ENCODE measurements at places on chromosomes 11 and 22.

GRCh38 chr11:118530180-118530682, 761 bp upstream of the TMEM25 start:
- DNase-seq: no peak

GRCh38 chr22:17639247-17639741, 737 bp downstream of the BCL2L13 start:
- peak; percentile 63 for DNase-seq

GRCh38 chr22:17370026-17370765, 936 bp downstream of the CECR2 start:
- DNase-seq: no peak

DNA sequence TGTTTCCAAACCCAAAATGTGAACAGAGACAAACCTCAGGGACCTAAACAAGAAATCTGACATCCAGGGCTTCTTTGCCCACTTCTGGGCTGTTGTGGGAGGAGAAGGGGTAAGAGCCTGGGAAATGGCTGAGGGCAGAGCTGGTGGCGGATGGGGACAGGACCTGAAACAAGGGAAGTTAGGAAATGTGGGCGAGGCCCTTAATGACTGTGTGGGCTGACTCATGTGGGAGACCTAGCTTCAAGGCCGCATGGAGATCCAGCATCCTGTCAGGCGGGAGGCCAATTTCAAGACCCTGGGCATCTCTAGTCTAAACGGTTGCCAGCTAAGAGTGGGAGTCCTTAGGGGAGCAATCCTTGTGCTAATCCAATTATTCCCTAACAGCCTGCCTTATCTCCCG, 2.1 kb upstream of the OAF start:
- DNase-seq: no peak

GRCh38 chr22:20859615-20860014, 808 bp downstream of the SNAP29 start:
- DNase-seq: peak; percentile 18

DNA sequence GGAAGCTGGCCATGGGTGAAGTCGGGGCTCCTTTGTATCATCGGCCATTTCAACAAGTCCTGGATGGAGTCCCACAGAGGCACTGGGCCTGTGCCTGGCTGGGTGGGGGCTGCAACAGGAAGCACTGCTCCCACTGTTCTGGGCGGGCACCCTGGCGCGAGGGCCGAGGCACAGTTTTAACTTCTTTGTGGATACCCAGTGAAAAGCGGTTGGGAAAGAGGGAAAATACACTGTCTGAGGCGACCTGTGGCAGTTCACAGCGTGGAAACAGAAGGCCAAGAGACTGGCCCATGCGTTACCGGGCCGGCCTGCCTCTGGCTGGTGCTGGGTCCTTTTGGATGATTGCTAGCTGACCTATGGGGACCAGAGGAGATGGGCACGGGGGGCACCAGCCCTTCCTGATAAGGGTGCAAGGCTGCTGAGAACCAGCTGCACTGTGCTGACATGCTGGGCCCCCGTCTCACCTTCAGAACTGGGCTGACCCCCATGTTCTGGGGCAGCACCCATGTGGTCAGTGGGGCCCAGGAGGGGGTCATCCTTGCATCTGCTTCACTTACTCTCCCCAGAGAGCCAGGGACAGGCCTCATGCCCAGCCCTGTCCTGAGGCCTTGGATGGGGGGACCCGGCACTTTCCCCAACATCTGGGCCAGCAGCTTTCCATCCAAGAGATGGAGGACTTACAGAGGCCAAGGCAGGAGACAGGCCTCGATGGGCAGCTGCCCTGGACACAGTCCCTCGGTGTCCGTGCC, 4.2 kb downstream of the OVOL1 start:
- no peak for DNase-seq

DNA sequence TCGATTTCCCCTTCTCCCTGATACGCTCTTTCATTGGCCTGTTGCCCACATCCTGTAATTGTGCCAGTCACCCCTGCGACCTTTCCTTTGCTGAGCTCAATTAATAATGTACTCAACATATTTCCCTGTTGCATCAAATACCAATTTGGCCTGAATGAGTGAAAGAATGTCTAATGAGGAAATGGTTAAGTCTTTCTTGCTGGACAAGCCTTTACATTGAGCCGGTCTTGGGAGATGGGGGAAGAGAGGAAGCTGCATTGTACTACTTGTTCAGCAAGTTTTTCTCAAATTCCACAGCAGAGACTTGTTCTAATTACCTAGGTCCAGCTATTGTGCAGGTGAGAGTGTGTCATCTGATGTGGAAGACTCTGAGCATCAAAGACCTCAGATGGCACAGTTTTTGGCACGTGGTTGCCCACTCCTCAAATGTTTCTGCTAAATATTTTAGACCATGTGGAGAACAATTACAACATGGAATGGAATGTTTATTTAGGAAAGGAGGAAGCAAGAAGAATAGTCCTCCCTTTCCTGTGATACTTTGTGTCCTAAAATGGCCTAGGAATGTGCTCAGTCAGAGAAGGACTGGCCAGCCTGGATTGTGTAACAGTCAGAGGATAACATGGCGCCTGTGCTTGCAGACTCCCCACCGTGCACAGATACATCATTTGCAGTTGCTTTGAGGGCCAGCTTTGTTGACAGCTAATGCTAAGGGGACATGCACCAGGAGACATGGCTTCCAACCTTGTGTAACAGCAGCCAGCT, 129.5 kb upstream of the E2F8 start:
- DNase-seq: no peak

- peak; percentile 60 for DNase-seq
Measured at GRCh38 chr11:32960553-32961164, 55.0 kb upstream of the DEPDC7 start.

GRCh38 chr22:38834215-38834953, 9.4 kb downstream of the NPTXR start:
- no peak for DNase-seq

GRCh38 chr11:97883086-97883485, 1137.7 kb upstream of the CNTN5 start:
- DNase-seq: no peak

DNA sequence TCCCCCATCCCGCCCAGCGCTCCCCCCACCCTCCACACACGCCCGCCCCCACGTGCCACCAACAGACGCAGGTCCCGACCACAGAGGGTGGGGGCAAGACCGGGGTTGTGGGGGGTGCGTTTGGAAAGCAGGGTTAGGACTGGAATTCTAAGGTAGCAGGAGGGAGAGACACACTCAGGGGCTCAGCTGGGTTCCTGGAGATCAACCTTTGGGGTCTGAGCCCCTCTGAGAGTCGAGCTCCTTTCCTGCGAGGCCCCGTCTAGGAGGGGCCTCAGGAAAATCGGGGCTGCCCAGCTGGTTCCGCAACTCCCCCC, 429 bp downstream of the PGGHG start:
- no peak for DNase-seq

GRCh38 chr22:38243007-38243765, 29.6 kb downstream of the TMEM184B start:
- DNase-seq: peak; percentile 23

GRCh38 chr11:43012606-43013005, 299.2 kb upstream of the API5 start:
- no peak for DNase-seq

- no peak for DNase-seq
Measured at GRCh38 chr11:110071197-110071596, 22.0 kb upstream of the ZC3H12C start.

GRCh38 chr11:76673176-76674142, 2.9 kb upstream of the LRRC32 start:
- peak; percentile 55 for DNase-seq

DNA sequence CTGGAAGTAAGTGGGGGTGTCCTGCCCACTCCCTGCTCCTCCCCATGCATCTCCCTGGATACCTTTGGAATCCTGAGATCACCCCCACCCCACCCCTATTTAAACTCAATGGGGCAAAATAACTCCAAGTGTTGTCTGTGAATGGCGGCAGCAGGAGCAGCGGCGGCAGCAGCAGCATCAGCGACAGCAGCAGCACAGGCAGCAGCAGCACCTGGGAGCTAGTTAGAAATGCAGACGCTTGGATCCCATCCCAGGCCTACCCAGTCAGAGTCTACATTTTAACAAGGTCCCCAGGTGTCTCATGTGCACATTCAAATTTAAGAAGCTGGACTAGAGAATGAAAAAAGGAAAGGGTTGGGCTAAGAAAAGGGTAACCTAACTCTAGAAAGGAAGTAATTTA, 82.6 kb downstream of the SEZ6L start:
- DNase-seq: no peak

- DNase-seq: no peak
Measured at GRCh38 chr11:45870706-45871105, 14.7 kb upstream of the MAPK8IP1 start.

DNA sequence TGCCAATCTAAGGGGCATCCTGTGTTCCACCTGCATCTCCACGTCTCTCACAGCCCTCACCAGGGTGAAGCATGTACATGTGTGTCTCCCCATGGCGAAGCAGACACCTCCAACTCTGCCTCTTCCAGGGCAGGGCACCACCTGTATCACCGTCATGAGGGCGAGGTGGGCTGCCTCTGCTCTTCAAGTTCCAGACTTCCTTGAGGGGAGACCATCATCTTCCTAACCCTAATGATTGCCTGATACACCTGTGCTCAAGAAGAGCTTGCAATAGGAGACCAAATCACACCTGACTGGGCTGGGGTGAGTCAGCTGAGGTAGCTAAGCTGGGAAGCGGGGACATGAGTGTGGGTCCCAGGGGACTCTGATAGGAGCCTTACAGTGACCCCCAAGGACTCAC, 43.7 kb downstream of the GAB4 start:
- DNase-seq: no peak

- DNase-seq: peak; percentile 30
Measured at GRCh38 chr11:12090061-12090591, 20.3 kb upstream of the MICAL2 start.

DNA sequence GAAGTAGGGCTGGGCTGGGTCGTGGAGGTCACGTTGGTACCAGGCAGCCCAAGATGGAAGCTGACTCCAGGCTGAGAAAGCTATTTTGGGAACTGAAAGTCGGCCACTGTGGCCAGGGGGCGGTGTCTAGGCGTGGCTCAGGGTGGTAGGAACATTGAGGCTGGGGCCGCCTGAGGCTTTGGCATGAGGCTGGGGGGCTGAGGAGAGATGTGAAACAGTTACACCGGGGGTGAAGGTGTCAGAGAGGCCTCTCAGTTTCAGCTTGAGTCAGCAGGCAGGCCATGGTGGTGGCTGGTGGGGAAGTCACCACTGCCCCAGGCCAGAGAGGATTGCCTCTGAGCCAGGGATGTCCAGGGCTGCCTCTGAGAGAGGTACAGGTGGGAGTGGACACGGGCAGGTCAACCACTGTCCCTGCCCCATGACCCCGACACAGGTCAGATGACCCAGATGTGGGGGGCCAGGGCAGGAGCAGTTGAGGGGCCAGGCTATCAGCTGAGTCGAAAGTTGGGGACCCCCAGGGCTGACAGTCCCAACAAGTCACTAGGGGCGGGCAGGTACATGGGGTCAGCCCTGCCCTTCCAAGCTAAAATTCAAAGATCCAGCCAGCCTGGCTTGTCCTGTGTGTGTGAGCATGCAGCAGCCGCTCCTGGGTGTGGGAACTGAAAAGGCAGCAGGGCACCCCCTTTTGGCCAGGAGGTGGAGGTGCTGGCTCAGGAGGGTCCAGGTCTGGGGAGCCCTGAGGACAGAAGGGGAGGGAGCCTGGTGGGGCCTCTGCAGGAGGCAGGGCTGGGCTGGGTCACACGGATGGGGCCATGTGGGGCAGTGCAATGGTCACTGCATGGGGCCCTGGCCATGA, 7.2 kb downstream of the KCNK7 start:
- peak; percentile 84 for DNase-seq

DNA sequence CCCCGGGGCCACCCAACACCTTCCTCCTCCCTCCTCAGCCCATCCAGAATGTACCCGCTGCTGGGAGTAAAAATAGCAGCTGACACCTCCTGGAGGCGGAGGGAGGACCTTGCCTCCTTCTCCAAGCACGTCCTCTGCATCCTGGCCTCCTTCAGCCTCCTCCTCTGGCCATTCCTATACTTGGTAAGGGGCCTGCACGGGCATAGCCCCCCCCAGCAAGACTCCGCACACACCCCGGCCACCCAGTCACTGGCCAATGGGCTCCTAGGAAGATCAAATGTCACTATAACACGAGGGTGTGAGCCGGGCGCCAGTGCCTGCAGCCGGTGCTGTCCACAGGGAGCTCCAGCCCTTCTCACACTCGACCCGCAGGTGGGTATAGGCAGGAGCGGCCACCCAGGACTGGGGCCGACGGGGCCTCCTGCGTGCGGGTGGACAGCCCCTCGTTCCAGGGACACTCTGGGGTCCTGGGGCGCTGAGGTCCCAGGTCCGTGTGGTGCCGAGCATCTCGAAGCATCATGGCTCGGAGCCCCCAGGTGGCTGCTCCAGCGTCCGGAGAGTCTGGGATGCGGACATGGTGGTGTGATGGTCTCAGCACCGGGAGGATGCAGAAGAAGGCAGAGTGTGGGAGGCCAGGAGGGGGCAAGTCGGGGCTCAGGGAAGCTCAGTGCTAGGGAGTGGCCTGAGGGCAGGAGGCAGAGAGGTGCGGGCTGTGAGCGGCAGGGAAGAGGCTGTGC, at the start of gene TNNT3:
TSS of gene TNNT3 (plus strand) at position 313 of the 737 bp plus-strand sequence. CDS start 3,172 bp downstream, outside the sequence.
- DNase-seq: no peak

- DNase-seq: no peak
Measured at GRCh38 chr22:49497266-49497665, 330.4 kb downstream of the BRD1 start.

DNA sequence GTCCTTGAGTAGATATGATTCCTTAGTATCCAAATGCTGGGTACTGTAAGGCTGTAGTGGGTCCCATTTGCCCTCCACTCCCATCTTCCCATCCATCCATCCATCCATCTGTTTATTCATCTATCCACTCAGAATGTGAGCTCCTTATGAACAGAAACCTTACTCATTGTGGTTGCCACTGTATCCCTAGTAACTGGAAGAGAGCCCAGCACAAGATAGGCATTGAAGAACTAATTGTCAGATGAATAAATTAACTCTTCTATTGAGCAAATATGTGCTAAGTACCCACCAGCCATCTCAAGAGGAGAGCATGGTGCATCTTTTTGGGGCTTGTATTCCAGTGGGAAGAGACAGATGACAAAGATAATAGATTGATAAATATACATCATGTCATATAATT, 86.4 kb upstream of the SEZ6L start:
- DNase-seq: no peak

- DNase-seq: no peak
Measured at GRCh38 chr22:44642096-44642644, 59.8 kb upstream of the PRR5 start.

- no peak for DNase-seq
Measured at GRCh38 chr11:106331176-106331575, 253.7 kb downstream of the AASDHPPT start.

GRCh38 chr11:88799771-88800500, 265.8 kb downstream of the GRM5 start:
- no peak for DNase-seq

- no peak for DNase-seq
Measured at GRCh38 chr11:127675581-127675980, 675.0 kb upstream of the KIRREL3 start.

DNA sequence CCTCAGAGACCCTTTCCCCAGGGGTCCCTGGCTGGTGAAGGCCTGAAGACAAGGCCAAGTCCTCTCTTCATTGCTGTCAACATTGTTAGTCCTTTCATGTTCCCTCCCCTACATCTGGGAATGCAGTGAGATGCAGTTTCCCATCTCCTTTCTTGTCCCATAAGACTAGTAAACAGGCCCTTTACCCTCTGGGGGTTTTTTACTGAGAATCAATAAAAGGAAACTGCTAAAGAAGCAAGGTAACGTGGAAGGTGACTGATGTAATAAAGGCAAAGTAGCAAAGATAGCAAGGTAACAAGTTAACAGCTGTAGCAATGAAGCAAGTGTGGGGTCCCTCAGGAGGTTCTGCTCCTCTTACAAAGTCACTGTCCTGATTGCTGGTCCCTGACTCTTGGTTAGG, 37.3 kb downstream of the TEAD1 start:
- DNase-seq: no peak

Measured in OCI-LY7 (cell line).